ENCODE measurements at places on chromosomes 7 and 10. TPM values are rescaled to one million over a fixed set of nuclear protein-coding genes. Genes with fewer than 3 reads are reported as not detected.

GRCh38 chr7:44104860-44105771 is 971 bp downstream of the AEBP1 start:
- H3K27ac ChIP-seq: peak overlapping the region; percentile 3
- peaks cover 23% of the 10 kb centered on the region for H3K27me3 ChIP-seq
- DNase-seq: no peak
- no peaks in the 10 kb centered on the region for H3K36me3 ChIP-seq
- peaks cover 5% of the 10 kb centered on the region for H3K4me1 ChIP-seq

- peaks cover 9% of the 10 kb centered on the region for H3K36me3 ChIP-seq
- no peaks in the 10 kb centered on the region for H3K27me3 ChIP-seq
- DNase-seq: no peak
- H3K4me3 ChIP-seq: no peak overlapping the region
- H3K4me1 ChIP-seq: peaks cover 5% of the 10 kb centered on the region
Measured at GRCh38 chr7:30799976-30800661, 28.9 kb downstream of the MINDY4 start.

Gene KAZALD1
- 1.3 TPM for total RNA-seq

Gene OR2A12
- not detected for total RNA-seq

DNA sequence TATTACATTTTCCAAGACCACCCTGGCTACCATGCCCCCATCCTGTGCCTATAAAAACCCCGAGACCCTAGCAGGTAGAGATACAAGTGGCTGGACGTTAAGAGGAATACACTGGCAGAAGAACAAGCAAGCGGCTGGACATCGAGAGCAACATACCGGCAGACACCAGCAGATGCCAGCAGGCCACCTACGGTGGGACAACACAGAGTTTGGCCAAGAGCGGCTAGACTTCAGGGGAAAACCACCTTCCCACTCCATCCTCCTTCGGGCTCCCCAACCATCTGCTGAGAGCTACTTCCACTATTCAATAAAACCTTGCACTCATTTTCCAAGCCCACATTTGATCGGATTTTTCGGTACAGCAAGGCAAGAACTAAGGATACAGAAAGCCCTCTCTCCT is 70.3 kb downstream of the ORC5 start:
- H3K36me3 ChIP-seq: peaks cover 9% of the 10 kb centered on the region
- no peak overlapping the region for H3K4me3 ChIP-seq
- DNase-seq: no peak
- H3K27me3 ChIP-seq: no peaks in the 10 kb centered on the region
- no peak overlapping the region for H3K27ac ChIP-seq

GRCh38 chr7:138750473-138750872 is 47.3 kb upstream of the TMEM213 start:
- peaks cover 12% of the 10 kb centered on the region for H3K27me3 ChIP-seq
- no peaks in the 10 kb centered on the region for H3K36me3 ChIP-seq
- peak overlapping the region; percentile 58 for H3K27ac ChIP-seq
- H3K4me1 ChIP-seq: peaks cover 33% of the 10 kb centered on the region
- H3K4me3 ChIP-seq: no peak overlapping the region
- no peak for DNase-seq

GRCh38 chr10:20007426-20007825 is 191.2 kb downstream of the PLXDC2 start:
- no peak overlapping the region for H3K4me3 ChIP-seq
- peaks cover 10% of the 10 kb centered on the region for H3K4me1 ChIP-seq
- DNase-seq: no peak
- no peaks in the 10 kb centered on the region for H3K27me3 ChIP-seq
- H3K27ac ChIP-seq: no peak overlapping the region

DNA sequence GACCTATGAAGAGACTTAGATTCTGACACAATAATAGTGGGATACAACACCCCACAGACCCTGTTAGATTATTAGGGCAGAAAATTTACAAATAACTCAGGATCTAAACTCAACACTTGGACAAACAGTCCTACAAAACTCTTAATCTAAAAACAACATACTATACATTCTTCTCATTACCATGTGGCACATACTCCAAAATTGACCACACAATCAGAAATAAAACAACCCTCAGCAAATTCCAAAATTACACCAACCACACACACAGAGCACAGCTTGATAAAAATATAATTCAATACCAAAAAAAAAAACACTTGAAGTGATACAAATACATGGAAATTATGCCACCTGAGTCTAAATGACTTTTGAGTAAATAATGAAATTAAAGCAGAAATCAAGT is 7.8 kb downstream of the ZNF680 start:
- no peak overlapping the region for H3K4me3 ChIP-seq
- DNase-seq: no peak
- H3K27me3 ChIP-seq: no peaks in the 10 kb centered on the region
- peaks cover 45% of the 10 kb centered on the region for H3K36me3 ChIP-seq
- H3K4me1 ChIP-seq: no peaks in the 10 kb centered on the region

DNA sequence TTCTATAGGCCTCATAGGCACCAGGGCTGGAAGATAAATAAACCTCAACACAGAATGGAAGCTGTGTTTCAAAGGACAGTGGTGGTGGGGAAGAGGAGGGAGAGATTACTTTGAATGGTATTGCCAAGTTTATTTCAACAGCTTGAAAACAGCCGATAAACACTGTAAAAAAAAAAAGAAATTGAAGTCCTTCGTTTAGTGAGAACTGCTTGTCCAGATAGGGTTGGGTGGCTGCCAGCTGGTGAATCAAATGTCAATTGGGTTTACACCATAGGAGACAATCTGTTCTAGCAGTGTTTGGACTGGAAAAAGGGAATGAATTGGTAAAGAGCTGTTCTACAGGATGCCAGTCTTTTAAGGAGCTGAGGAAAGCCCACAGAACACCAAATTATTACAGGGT is 254.8 kb downstream of the PHF14 start:
- no peak for DNase-seq
- H3K27ac ChIP-seq: no peak overlapping the region
- no peaks in the 10 kb centered on the region for H3K27me3 ChIP-seq

DNA sequence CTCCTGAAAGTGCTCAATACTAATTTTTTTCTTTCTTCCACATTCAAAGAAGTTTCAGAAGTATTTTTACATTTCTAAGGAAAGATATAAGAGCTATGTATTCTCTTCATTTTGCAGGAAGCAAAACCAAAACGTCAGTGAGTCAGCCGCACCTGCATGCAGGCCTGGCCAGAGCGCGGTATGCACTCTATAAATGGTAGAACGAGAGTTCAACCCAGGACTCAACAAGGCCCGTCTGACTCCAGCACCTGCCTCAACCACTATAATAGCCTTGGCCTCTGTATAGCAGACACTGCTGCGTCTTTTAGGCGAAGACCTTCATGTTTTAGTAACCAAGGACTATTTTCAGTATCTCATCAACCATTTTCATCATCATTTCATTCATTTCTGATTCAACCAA is 113.2 kb downstream of the KMT2E start:
- peaks cover 16% of the 10 kb centered on the region for H3K36me3 ChIP-seq
- no peaks in the 10 kb centered on the region for H3K27me3 ChIP-seq
- H3K27ac ChIP-seq: peak overlapping the region; percentile 50
- no peak for DNase-seq
- no peak overlapping the region for H3K4me3 ChIP-seq

DNA sequence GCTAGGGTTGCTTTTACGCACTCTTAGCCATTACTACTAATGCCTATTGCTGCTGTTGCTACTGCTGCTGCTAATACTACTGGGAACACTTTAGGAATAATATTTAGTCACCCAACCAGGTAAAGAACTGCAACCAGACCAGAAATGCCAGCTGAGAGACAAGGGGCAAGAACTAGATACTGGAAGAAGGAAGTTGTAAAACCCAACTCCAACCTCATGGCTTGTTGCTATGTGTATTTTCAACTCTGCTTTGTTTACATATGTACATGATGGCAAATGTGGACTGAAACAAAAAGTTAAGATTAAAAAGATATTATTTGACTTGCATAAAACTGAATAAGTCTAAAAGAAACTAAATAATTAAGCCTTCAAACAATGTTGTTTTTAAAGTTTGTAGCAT is 177.7 kb downstream of the GNAT3 start:
- H3K36me3 ChIP-seq: peaks cover 2% of the 10 kb centered on the region
- H3K27me3 ChIP-seq: no peaks in the 10 kb centered on the region
- DNase-seq: no peak

- H3K4me3 ChIP-seq: no peak overlapping the region
- no peak for DNase-seq
- H3K27ac ChIP-seq: no peak overlapping the region
- no peaks in the 10 kb centered on the region for H3K27me3 ChIP-seq
Measured at GRCh38 chr7:92963566-92963965, 127.2 kb upstream of the CDK6 start.

Gene TLX1
- total RNA-seq: not detected

- no peak for DNase-seq
- peaks cover 45% of the 10 kb centered on the region for H3K27me3 ChIP-seq
- H3K4me1 ChIP-seq: no peaks in the 10 kb centered on the region
- no peaks in the 10 kb centered on the region for H3K36me3 ChIP-seq
Measured at GRCh38 chr10:123781956-123782500, 109.6 kb downstream of the CPXM2 start.

Gene HPS1
- 52.1 TPM for total RNA-seq

- H3K36me3 ChIP-seq: no peaks in the 10 kb centered on the region
- H3K4me3 ChIP-seq: no peak overlapping the region
- no peak for DNase-seq
- H3K27me3 ChIP-seq: peaks cover 11% of the 10 kb centered on the region
- no peak overlapping the region for H3K27ac ChIP-seq
Measured at GRCh38 chr10:89119651-89120050, 87.5 kb downstream of the CH25H start.

DNA sequence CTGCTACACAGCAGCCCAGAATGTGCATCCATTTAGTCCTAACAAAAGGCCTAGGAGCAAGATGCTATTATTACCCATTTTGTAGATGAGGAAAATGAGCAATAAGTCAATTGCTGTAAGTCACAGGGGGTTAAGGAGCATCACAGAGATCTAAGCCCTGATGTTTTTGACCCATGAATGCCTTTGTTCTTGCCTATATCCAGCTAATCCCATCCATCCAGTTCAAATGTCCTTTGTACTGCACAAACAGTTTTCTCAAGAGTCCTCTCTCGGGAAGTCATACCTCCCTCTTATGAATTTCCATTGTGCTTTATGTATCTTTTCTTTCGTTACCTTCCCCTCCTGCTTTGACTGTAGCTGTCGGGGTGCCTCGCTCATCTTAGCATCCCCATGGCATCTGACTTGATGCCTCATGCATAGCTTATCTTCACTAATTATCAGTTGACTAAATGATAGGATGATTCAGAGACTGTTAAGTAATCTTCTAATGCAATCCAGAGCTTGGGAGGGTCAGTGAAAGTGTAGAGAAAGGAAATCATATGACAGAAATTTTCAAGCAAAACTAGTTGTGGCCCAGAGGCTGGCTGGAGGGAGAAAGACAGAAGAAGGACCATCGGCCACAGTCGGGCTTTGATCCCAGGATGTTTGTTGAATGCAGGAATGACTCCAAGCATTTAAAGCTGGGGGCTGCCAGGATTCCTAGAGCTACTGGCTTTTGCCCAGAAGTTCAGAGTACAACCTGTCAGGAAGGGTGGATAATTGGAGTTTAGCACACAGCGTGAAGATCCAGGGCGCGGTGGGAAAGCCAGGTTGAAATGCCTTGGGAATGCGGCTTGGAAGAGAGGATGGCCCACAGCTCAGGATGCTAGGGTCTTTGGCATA is 23.5 kb downstream of the BLVRA start:
- H3K4me1 ChIP-seq: no peaks in the 10 kb centered on the region
- H3K4me3 ChIP-seq: no peak overlapping the region
- H3K27ac ChIP-seq: no peak overlapping the region

Gene MMP21
- total RNA-seq: not detected

Gene PRSS58
- total RNA-seq: not detected

DNA sequence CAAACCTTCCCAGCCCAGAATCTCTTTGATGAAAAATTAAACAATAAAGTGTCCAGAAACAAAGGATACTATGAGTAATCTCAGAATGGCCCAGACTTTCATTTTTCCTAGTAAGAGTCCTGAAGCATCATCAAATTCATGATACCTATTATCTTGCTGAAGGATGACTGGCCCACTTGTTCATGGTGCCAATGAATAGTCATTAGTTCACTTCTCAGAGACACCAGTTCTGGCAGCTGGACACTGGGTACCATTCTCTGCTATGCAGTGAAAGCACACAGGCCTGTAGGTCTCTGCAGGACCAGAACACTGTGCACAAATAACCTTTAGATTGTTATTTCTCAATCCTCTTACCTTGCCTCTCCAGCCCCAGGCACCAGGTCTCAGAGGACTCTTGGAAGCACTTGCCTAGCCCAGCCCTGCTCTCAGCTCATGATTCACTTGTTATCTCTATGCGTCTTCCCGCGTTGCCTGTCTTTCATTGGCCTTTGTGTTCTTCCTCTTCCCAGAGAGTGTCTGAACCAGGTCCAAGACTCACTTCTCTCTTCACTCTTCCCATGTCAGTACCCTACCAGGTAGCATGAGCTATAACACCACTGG is 98.1 kb upstream of the AGBL3 start:
- H3K4me3 ChIP-seq: no peak overlapping the region
- DNase-seq: no peak
- H3K27me3 ChIP-seq: no peaks in the 10 kb centered on the region
- H3K4me1 ChIP-seq: peaks cover 38% of the 10 kb centered on the region
- no peak overlapping the region for H3K27ac ChIP-seq

GRCh38 chr10:59901470-59901869 is 4.9 kb downstream of the CCDC6 start:
- H3K4me3 ChIP-seq: no peak overlapping the region
- peaks cover 4% of the 10 kb centered on the region for H3K36me3 ChIP-seq
- peaks cover 60% of the 10 kb centered on the region for H3K4me1 ChIP-seq
- peak overlapping the region; percentile 34 for H3K27ac ChIP-seq
- no peak for DNase-seq

DNA sequence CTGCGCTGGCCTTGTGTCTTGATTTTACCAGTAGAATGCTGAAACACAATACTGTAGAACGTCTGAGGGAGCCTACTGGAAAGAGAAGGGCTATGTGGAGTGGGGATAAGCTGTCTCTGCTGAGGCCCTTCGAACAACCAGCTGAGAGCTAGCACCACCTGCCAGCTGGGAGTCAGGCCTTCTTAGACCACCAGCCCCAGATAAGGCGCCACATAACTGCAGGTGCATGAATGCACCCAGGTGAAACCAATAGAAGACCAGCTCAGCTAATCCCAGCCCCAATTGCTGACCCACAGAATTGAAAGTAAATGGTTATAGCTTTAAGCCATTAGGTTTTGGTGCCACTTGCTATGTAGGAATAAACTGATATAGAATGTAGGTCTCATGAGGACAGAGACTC is 438.4 kb downstream of the ADRA2A start:
- DNase-seq: no peak
- no peaks in the 10 kb centered on the region for H3K36me3 ChIP-seq
- no peak overlapping the region for H3K27ac ChIP-seq
- H3K4me1 ChIP-seq: no peaks in the 10 kb centered on the region
- peaks cover 8% of the 10 kb centered on the region for H3K27me3 ChIP-seq
- H3K4me3 ChIP-seq: no peak overlapping the region

Measured in progenitor cell of endocrine pancreas (in vitro differentiated cells).